ENCODE measurements at places on chromosomes 2 and 18.

GRCh38 chr2:201448701-201449100 lies 2.6 kb downstream of the TRAK2 start:
- peak; percentile 62 for DNase-seq

DNA sequence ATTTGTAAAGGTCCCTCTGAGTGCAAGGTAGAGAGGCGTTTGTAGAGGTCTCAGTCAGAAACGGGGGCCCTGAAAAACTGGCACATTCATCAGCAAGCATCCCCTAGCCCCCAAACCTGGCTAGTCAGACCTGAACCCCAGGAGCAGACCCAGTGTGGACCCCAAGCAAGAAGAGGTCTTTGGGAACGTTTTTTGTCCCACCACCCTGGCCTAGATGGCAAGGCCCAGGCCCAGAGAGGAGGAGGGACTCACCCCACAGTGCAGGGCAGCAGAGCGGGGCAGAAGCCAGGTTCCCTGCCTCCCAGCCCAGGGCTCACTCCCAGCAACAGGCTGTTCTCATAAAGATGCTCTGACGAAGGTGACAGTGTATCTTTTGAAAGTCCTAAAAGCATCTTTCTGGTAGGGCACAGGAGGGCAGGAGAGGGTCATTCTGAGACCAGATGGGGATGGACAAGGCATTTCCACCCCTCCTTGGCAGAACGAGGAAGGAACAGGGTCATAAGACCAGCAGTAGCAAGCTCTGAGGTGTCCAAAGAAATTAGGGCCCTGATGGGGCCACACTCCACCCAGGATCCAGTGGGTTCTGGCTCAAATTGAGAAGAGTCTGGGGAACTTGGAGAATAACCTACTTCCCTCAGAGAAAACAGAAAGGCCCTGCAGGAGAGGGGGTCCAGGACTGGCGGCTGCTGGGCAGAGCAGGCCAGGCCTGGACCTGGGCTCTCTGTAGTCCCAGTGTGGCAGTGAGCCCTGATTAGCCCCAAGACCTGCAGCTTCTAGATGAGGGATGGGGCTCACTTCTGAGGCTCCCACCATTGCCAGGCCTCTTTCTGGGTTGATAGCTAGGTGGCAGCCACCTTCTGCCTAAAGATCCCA lies 18.2 kb downstream of the ADRA2B start:
- DNase-seq: no peak

DNA sequence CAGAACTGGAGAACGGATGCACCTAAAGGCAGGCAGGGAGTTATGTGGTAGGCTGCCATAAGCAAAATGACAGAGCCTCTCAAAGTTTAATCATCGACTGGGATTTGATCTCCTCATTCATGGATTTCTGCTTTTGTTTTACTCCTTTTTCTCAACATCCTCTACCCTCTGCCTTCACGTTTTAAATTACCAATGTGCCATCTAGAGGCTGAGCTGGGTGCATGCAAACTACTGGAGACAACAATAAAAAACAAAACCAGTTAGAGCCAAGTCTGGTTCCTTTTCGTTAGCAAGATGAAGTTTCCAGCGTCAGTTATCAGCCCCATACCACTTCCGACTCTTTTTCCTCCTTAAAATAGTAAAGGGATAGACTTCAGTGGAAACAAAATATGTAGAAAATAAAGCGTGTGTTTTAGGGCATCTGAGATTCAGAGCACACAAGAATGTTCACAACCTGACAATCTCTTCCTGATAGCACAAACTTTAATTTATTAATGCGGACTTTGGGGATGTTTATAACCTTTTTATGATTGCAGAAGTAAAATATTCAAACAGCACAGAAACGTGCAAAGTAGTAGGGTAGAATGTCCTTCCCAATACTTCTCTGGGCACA lies 117.0 kb downstream of the LAMA1 start:
- DNase-seq: no peak

DNA sequence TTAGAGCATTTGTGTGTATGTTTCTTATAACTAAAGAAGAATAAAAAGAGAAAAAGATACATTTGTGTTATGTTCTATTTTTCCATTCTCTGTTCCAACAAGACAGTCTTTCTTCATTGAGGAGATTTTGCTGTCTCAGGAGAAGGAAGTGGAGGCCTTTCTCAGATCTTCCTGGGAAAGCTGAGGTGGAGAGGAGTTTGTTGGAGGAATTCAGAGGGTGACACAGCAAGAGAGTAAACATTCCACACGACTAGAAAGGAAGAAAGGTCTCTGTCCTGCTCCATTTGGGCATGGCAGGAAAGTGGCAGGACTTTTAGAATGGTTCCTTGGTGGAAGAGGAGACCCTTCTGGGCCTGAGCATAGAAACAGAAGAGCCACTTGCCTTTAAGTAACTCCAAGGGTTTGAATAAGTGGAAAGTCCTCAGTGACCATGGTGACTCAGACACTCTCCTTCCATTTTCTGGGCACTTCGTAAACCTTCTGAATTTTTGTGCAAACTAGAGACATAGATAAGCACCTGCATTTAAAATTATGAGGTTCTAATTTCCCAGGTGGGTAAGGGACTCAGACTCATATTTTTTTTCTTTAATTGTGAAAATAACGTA lies 52.3 kb upstream of the COL5A2 start:
- no peak for DNase-seq

DNA sequence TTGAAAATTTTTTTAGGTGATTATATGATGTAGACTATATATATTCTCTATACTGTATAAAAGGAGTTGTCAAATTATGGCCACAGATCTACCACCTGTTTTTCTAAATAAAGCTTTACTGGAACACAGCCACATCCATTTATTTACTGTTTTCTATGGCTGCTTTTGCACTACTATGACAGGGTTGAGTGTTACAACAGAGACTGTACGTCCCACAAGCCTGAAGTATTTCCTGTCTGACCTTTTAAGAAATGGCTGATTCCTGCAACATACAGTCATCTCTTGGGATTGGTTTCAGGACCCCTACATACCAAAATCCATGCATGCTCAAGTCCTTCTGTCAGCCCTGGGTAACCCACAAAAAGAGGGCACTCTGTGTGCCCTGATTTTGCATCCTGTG lies 508.3 kb downstream of the TSN start:
- no peak for DNase-seq

GRCh38 chr18:76013057-76013456 lies 482.0 kb downstream of the ZNF516 start:
- no peak for DNase-seq

GRCh38 chr18:11886577-11887110 lies 21.5 kb downstream of the MPPE1 start:
- DNase-seq: no peak

DNA sequence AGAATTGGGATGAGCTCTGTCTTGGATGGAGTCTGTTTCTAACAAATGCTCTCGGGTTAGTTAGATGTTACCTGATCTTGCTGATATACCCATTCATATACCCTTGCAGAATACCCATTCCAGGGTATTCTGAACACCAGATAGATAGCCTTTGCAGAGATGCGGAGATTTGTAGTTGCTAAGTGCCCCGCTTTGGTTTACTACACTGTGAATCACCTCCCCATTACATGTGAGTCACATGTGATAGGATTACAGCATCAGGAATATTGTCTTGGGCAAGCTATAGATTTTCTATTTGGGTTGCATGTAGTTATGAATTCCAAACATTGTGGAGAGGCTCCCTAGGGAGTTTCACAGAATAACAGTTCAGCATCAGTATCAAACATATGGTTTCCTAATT lies 3.8 kb downstream of the VSNL1 start:
- DNase-seq: no peak

DNA sequence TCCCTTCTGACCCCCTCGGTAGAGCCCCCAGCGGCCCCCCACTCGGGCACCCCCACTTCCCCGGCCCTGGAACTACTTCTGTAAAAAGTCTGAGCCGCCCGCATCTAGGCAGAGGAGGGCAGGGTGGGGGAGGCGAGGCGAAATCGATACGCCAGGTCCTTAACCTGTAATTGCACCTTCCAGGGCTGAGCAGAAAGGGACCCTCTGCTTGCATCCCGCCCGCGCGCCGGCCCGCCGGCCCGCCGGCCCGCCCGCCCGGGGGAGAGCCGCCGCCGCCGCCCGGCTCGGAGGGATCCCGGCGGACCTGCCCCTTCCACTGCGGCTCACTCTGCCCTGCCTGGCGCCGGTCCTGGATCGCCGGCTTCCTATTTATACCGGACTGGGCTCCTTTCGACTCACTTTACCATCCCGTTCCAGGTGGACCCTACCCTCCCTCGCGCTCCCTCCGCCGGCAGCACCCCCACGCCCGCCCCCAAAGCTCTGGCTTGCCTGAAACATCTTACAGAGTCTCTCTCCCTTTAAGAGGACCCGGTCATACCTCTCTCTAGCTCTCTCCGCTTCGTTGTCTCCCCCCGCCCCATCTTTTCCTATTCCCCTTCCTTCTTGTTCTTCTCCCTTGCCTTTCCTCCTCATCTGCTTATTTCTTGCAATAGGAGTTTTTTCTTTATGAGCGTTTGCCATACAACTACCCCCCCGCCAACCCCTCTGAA lies 797 bp downstream of the KLHL14 start:
- DNase-seq: no peak

- DNase-seq: no peak
These were observed 42.6 kb downstream of the GLI2 start for GRCh38 chr2:120778244-120778643.

GRCh38 chr2:229132236-229132635 lies 138.9 kb downstream of the PID1 start:
- DNase-seq: no peak

DNA sequence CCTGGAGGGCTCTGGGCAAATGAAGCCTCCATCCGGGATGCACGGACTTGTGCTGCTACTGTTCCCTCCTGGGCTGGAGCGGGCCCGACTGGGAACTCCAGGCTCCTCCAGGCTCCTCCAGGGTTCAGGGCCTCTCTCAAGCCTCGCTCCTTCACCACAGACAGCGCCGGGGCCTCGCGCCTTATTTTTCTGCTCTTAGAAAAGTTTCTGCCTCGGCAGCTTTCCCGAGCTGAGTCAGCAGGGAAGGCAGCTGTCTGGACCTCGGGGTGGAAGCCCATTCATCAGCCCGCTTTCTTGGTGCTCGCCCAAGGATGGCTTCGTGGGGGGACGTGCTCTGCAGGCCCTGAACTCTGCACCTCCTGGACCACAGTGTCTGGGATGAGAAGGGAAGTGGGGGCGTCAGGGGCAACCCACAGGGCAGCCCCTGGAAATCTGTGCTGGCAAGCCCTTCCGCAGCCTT lies 12.9 kb upstream of the TEX51 start:
- no peak for DNase-seq

GRCh38 chr2:68645523-68645922 lies 2.1 kb downstream of the PROKR1 start:
- DNase-seq: no peak

GRCh38 chr2:1721706-1722646 lies 22.3 kb downstream of the PXDN start:
- DNase-seq: no peak
